ENCODE measurements at places on chromosomes 2 and 18. TPM values are rescaled to one million over a fixed set of nuclear protein-coding genes. Genes with fewer than 3 reads are reported as not detected.
A peak's percentile ranks its signal among the peaks of the same experiment; 100 is the strongest.

The GPR35 gene
- 14.7 TPM for total RNA-seq

The LOXHD1 gene
- total RNA-seq: not detected

The CYTIP gene
- 3.7 TPM for total RNA-seq

The HNRNPA3 gene
- 54.9 TPM for total RNA-seq

The ARHGEF33 gene
- total RNA-seq: 0.27 TPM

The GCG gene
- total RNA-seq: 21.1 TPM

The CD226 gene
- 0.07 TPM for total RNA-seq

- DNase-seq: no peak
These were observed 28.4 kb downstream of the MCEE start for GRCh38 chr2:71101656-71102055.

GRCh38 chr2:171247741-171248662, 87.3 kb upstream of the TLK1 start:
- no peak for DNase-seq

DNA sequence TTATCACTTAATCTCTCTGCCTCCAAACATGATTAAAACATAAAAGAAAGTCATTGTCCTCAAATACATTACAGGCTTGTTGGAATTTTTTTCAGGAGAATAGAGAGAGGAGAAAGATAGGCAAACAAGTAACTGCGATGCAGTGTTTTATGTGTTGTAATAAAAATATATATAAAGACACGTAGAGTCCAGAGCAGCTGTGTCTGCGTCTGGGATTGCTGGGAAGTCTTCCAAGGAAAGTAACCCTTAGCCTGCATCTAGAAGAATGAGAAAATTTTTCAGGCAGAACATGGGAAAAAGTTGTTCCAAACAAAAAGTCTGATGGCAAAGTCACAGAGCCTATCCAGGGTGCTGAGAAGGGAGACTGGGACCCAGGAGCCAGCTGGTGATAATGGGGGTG, 91.8 kb upstream of the ST6GAL2 start:
- no peak for DNase-seq

- no peak for DNase-seq
These were observed 143.3 kb downstream of the GLI2 start for GRCh38 chr2:120878970-120879369.

DNA sequence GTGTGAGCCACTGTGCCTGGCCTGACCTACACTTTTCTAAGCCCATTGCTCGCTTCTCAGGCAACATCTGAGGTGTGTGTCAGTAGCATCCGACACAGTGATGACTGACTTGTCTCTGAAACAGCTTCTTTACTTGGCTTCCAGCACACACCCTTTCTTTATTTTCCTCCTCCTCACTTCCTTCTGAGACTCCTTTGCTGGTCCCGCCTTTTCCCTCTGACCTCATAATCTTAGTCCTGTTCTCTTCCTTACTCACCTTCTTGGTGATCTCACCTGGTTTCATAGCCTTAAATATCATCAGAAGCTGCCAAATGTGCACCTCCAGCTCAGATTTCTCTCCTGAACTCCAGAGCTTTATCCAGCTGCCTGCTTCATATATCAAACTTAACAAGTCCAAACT, 66.6 kb upstream of the PELI1 start:
- DNase-seq: no peak

DNA sequence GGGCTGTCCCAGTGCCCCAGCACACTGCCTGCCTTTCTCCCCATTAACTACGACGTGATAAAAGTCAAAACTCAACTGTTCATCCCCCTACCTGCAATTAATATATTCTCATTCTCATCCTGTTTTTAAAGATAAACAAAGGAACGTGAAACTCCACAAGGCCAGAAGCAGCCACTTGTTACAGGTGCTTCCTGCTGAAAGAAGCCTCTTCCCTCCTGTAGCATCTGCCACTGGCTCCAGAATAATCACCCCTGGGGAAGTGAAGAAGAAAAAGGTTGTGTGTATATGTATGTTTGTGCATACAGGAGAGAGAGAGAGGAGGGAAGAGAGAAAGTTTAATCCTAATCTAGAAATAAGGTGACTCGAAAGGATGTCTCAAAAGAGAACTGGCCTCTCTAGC, 27.1 kb downstream of the KIAA2012 start:
- no peak for DNase-seq

GRCh38 chr2:26457695-26458364, 20.1 kb downstream of the OTOF start:
- no peak for DNase-seq

GRCh38 chr2:120847700-120848321, 112.1 kb downstream of the GLI2 start:
- peak; percentile 36 for DNase-seq

DNA sequence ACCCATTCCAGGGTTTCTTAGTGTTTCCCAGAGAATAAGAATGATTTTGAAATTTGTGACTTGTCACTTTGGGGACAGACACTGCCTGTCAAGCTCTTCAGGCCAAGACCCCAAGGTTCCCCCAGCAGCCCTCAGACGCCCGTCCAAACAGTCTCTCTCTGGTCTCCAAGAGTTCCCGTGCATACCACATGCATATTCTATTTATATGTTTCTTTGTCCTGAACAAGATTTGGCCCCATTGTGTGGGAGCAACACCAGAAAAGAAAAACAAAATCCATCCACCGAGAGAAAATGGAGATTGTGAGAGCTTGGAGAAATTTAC, 52.2 kb upstream of the CTAGE1 start:
- no peak for DNase-seq

GRCh38 chr2:192416060-192416459, 221.3 kb upstream of the TMEFF2 start:
- no peak for DNase-seq

DNA sequence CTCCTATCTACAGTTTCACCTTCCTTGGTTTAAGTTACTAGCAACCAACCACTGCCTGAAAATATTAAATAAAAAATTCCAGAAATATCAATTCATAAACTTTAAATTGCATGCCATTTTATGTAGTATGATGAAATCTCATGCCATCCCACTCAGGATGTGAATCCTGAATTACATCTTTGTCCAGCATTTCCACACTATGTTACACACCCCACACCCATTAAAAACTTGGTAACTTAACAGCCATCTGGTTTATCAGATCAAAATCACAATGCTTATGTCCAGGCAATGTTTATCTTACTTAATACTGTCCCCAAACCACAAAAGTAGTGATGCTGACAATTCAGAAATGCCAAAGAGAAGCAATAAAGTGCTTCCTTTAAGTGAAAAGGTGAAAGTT, 21.6 kb downstream of the CUL3 start:
- no peak for DNase-seq

- peak; percentile 69 for DNase-seq
These were observed 33.7 kb upstream of the ZNF516 start for GRCh38 chr18:76528477-76529432.

GRCh38 chr18:8036551-8036950, 469.4 kb downstream of the PTPRM start:
- DNase-seq: no peak

GRCh38 chr2:85650456-85650855, 17.5 kb downstream of the SFTPB start:
- no peak for DNase-seq

DNA sequence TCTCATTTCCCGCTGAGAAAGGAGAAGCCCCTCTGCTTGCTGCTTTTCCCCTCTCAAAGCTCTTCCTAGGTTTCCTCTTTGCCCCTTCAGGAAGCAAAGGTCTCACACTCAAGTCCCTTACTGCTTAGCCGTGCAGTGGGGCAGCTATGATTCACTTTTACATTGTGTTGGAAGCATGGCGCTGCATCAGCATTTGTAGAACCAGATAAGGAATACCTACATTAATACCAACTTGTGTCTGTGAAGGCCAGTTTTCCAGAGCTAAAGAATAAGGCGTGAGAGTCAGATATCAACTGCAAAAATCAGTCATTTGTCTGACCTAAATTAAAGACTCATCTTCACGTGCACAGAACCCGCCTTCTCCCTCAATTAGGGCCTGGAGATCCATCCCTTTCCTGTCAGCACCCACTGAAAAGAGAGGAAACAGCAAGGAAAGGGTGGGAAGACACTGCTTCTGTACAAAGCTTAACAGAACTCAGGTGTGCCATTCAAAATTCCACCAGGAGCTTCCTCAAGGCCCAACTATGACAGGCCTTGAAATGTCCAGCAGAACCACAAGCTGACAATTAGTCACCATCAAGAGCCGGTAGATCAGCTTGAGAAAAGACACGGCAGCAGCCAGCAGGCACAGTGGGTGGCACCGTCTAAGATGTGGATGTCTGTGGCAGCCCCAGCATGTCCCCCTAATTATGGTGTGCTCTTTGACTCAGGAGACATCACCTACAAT, 16.1 kb upstream of the XDH start:
- DNase-seq: no peak

- no peak for DNase-seq
These were observed 68.0 kb downstream of the BCL2L11 start for GRCh38 chr2:111188681-111189080.

Data from hepatocyte (in vitro differentiated cells).